Adrenal gland (tissue), 19 donors: ENCODE measurements at places on chromosomes 7 and 10. TPM values are rescaled to one million over a fixed set of nuclear protein-coding genes. Genes with fewer than 3 reads are reported as not detected.

CCL26 gene
- total RNA-seq: 0.44 TPM

KIAA1217 gene
- total RNA-seq: 50.2 TPM

IFIT1B gene
- not detected for total RNA-seq

DKK1 gene
- total RNA-seq: 1.8 TPM

EN2 gene
- 0.11 TPM for total RNA-seq

ELN gene
- 13.5 TPM for total RNA-seq

PON3 gene
- 3.8 TPM for total RNA-seq

OR6V1 gene
- not detected for total RNA-seq

BICC1 gene
- 25.9 TPM for total RNA-seq

SPDYE6 gene
- not detected for total RNA-seq

ANXA8L1 gene
- total RNA-seq: not detected

CAMK2B gene
- total RNA-seq: 8.7 TPM

ARHGEF5 gene
- 5.0 TPM for total RNA-seq

MRC1 gene
- total RNA-seq: 63.3 TPM

PRKCQ gene
- total RNA-seq: 0.69 TPM

TEX36 gene
- total RNA-seq: not detected
